ENCODE measurements at places on chromosomes 16 and 17.

- no peak for DNase-seq
These were observed 83.4 kb downstream of the TNFRSF13B start for GRCh38 chr17:16888413-16889087.

DNA sequence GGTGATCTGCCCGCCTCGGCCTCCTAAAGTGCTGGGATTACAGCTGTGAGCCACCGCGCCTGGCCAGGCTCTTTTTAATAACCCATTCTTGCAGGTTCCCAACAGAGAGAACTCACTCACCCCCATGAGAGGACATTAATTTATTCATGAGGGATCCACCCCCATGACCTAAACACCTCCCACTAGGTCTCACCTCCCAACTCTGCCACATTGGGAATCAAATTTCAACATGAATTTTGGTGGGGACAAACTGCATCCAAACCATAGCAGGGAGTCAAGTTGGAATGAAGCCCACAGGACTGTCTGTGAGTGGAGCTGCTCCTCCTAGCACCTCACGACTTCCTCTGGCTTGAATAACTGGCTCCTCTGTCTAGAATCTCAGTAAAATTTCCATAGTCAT is 85.5 kb downstream of the WWP2 start:
- DNase-seq: no peak

DNA sequence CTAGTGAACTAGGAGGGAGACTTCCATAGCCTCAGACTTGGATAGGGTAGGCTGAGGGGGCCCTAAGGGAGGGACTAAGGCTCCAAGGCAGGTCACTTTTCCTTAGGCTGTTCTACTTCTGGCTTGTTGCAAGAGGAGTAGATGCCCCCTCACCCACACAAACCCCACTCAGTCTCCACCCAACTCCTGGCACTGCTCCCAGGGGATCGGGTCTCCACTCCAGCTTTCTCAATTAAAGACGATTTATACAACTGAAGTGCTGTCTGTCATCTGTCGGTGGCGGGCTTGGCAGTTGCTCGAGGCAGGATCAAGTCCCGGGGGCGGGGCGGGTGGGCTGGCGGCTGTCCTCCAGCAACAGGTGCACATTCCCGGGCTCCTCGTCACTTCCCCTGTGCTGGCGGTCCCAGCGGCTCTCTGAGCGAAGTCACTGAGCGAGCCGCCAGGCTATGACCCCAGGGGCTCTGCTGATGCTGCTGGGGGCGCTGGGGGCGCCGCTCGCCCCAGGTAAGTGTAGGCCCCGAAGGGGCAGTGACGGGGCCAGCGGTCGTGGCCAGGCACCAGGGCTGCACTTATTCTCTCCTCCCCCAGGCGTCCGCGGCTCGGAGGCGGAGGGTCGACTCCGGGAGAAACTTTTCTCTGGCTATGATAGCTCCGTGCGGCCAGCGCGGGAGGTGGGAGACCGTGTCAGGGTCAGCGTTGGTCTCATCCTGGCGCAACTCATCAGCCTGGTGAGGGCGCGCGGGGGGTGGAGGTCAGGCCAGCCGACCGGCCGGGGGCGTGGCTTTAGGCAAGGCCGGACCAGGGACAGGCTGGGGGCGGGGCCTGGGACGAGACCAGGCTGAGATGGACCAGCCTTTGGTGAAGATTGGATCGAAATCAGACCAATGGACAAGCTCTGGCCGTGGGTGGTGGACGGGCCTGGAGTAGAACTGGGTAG is at the start of gene CHRNB1:
TSS of gene CHRNB1 (plus strand) at position 380 of the 937 bp plus-strand sequence. CDS start at position 447, 67 bp downstream.
- DNase-seq: no peak

DNA sequence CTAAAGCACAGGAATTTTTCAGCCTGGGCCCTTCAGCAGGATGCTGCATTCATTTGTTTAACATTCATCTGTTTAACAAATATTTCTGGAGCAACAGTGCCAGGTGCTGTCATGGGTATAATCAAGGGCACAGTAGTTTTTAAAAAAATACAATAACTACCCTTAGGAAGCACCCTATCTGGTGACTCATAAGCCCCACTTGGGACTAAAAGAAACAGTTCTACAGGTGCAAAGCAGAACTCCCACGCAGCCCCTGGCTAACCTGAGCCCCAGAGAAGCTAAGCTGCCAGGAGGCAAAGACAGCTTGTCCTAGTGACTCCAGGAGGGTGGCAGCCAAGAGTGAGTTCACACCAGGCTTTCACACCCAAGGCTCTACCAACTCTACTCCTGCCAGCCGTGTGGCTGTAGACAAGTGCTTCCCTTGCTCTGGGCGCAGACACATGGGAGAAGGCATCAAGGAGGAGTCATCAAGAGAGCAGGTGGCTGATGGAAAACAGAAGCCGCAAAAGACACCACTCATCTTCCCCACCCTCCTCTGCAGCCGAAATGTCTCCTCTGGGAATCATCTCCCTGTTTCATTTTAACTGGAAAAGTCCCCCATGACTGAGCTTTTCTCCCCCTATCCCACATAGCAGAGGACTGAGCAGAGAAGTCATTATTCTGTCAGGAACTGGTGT is 14.4 kb downstream of the CUEDC1 start:
- DNase-seq: no peak

DNA sequence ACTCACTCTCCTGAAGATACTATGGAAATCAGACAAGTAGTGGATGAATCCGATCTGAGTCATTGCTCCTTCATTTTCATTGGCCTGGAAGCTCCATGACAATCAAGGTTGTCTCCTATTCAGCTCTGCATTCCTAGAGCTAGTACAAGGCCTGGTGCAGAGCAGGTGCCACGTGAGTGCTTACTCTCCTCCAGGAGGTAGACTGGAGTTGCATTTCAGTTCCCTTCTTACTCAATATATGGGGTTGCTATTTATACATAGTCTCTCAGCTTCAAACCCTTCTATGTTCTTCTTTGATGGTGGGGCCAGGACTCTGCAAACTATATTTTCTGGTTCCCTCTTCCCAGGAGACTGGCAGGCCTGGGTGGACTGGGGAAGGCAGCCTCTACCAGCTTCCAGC is 148.3 kb downstream of the ASIC2 start:
- no peak for DNase-seq

- DNase-seq: no peak
These were observed 681.7 kb downstream of the MAF start for GRCh38 chr16:78918805-78919305.

DNA sequence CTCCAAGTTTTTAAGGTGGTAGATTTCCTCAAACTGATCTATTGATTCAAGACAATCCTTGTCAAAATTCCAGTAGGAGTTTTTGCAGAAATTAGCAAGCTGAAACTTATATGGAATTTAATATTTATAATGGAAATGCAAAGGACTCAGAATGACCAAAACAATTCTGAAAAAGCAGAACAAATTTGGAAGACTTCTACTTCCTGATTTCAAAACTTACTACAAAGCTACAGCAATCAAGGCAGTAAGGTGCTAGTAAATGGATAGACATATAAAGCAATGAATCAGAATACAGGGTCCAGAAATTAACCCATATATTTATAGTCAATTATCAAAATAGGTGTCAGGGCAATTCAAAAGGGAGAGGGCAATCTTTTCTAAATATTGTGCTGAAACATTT is 11.8 kb upstream of the IL21R start:
- DNase-seq: no peak

GRCh38 chr17:76816590-76817135 is 51.5 kb upstream of the MGAT5B start:
- DNase-seq: peak; percentile 80

- no peak for DNase-seq
These were observed 26.8 kb upstream of the SLC5A10 start for GRCh38 chr17:18925187-18925586.

DNA sequence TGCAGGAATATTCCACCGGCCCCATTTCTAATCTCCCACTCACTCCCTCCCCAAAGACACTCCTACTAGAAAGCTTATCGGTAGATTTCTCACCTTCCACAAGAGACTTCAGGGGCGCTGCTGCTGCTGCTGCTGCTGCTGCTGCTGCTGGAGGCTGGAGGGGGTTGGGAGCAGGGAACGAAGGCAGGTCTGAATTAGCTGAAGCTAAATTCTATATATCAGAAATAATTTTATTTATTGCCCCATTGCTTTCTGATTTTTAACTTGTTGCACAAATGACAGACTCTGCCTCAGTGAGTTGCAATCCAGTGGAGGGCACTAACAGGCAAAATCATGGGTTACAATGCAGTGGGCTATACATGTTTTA is 25.8 kb upstream of the HLF start:
- DNase-seq: no peak

Data from activated CD8-positive, alpha-beta memory T cell treated with anti-CD3 and anti-CD28 coated beads, Interleukin-2, amount 10 ng/mL, durations not matched to agents 7 days and 5 days (primary cell).